ENCODE measurements at places on chromosomes 5 and 9.

- DNase-seq: no peak
These were observed 33.7 kb downstream of the PTGES start for GRCh38 chr9:129719135-129719534.

GRCh38 chr5:76104027-76104426 lies 20.8 kb downstream of the SV2C start:
- DNase-seq: no peak

GRCh38 chr5:95020345-95020744 lies 264.5 kb downstream of the MCTP1 start:
- no peak for DNase-seq

GRCh38 chr9:137441289-137441934 lies at the start of gene ENTPD8:
Gene ENTPD8 (minus strand): TSS chr9:137441357. CDS start chr9:137438285, 3,072 bp downstream.
- peak; percentile 76 for DNase-seq

DNA sequence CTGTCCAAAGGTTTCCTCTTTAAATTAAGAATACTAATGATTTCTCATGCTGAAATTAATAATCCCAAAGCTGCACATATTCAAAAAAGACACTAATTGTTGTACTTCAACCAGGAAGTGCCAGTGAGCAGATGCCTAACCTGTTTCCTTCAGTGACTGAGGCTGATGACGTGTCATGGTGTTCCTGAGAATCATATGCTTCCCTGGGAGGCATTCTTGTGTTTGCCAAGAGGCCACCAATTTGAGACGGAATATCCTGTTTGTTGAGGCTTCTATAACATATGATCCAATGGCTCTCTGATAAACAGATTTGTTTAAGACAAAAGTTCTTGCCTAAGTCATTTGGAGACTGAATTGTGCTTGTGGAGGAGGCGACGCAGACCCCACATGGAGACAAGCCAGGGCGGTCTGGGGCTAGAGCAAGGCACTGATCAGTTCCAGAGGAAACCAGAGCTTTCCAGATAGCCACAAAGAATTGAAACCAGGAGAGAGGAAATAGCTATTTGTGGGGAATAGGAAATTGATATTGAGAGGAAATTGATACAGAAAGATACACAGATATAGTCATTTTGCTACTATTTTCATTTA lies 66.4 kb upstream of the ZNF608 start:
- no peak for DNase-seq

- DNase-seq: no peak
These were observed 51.3 kb downstream of the ANXA1 start for GRCh38 chr9:73202980-73203379.

GRCh38 chr9:131984564-131984963 lies 95.1 kb downstream of the MED27 start:
- no peak for DNase-seq

DNA sequence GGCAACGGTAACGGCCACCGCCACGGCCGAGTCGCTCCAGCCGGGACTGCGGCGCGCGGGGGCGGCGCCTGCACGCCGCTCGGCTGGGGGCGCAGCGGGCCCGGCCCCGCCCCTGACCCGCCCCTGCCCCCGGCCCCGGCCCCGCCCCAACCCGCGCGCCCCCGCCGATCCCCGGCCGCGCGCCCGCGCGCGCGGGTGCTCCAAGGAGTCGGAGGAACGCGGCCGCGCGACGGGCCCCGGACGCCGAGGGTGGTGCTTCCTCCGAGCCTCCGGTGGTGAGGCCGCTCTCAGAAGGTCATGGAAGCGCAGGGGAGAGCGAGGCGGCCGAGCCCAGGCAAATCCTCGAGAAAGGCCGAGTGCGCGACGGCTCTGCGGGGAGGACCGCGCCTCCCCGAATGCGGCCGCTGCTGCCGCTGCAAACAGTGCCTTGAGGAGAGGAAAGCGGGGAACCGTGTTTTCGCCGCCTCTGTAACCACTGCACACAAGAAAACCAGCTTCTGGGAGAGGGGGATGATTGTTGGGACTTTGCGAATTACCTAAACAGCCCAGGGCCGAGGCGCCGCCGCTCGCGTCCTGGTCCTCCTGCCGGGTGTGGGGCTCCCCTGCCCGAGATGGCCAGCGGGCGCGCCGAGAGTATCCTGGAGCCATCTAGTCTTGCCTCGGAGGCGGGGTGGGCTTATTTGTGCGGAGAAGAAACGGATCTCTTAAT lies at the start of gene LIFR:
TSS of gene LIFR (minus strand) at position 48 of the 709 bp plus-strand sequence. CDS start 25,999 bp downstream, outside the sequence.
- peak; percentile 78 for DNase-seq

GRCh38 chr5:158970569-158971014 lies 129.1 kb downstream of the EBF1 start:
- no peak for DNase-seq

- DNase-seq: no peak
These were observed 33.8 kb downstream of the ZNF131 start for GRCh38 chr5:43154469-43154868.

DNA sequence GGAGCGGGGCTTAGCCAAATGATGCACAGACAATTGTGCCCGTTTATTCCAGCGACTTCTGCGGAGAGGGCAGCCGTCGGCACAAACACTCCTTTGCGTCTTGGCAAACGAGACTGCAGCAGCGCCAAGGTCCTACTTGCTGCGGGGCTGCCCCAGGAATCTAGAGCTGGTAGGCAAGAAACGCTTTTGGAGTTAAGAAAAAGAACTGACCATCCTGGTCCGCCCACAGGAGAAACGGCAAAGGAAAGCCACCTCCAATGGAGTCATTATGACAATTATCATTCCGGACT lies 2.3 kb downstream of the RXFP3 start:
- no peak for DNase-seq

- no peak for DNase-seq
These were observed 137.9 kb upstream of the GRHPR start for GRCh38 chr9:37284636-37285035.

- DNase-seq: no peak
These were observed 980 bp downstream of the COL5A1 start for GRCh38 chr9:134642385-134643181.

- DNase-seq: peak; percentile 43
These were observed 2.3 kb downstream of the WHRN start for GRCh38 chr9:114503009-114503408.

DNA sequence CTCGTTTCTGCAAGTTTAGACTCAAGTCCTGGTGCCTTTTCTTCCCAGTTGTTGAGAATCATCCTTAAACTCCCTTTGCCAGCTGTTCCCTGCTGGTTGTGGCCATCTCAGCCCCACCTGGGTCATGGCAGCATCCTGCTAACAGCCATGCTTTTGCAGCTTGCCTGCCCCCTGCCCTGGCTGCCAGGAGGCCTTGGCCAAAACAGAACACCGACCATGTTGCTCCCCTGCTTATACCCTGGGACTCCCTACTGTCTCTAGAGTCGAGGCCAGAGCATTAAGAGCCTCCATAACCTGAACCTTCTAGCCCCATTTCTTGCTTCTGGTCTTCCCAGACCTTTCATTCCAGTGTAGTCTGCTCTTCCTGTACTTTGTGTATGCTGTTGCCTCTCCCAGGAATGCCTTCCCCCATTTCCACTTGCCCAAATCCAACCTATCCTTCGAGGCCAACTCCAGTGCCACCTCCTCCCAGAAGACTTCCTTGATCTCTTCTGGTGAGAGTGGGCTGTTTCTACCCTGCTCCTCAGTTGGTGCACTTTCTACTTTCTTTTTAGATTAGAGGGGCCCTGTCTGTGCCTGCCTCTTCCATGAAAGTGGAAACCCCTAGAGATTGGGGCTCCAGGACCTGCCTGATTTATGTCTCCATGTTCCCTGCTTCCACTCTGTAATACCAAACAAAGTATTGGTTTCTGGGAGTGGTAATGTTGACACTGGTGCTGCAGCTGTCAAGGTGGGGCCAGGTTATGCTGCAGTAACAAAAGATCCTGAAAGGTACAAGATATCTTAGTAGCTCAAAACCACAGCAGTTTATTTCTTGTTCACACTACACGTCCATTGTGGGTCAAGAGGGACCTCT lies 88.2 kb downstream of the AMBP start:
- DNase-seq: no peak

DNA sequence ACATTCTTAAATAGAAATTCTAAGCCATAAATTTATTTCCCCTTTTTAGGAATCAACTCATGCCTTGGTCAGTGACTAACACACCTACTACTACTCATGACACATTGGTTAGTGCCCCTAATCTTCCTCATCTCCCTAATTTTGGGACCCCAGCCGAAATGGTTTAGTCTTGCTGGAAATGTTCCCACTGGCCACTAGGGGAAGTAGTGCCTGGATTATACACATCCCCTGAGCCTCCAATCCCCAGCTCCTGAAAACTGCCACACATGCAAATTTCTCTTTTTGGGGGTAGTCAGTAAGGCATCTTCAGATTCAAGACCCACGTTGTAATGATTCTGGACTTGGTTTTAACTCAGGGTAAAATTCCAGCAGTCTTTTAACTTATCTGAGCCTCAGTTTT lies 79.8 kb downstream of the HSD17B3 start:
- DNase-seq: no peak

DNA sequence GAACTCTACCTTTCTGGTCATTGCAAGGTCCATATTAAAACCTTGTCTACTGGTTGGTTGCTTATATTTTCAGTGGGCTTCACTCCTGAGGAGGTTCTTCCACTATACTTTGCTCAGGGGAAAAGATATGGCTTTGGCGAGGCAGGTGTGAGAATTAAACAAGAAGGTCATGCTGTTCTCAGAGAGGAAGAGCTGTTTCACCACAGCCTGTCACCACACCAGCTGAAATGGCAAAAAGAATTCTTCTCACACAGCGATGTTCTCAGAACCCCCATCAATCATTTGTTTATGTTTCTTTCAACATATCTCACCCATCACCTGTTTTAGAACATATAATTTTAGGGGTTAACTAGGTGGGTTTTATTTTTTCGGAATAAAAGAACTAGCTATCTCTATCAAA lies 38.6 kb downstream of the CAPSL start:
- no peak for DNase-seq

- DNase-seq: no peak
These were observed 455.2 kb downstream of the ISL1 start for GRCh38 chr5:51838459-51838858.

DNA sequence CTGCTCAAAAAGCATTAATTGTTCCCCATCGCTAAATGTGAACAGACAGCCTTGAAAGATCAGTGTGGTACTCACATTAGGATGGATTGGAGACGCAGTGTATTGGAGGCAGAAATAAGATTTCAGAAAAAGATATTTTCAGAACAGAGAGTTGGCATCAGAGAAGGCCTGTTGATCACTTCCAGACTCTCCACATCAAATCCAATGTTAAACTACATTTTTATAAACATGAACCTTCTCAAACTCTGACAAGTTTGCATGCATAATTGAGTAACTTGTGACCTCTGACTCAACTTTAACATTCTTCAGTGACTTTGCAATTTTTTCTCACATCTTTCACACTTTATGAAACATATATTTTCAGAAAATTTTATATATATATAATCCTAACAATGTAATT lies 919.6 kb upstream of the SEMA6A start:
- DNase-seq: no peak

DNA sequence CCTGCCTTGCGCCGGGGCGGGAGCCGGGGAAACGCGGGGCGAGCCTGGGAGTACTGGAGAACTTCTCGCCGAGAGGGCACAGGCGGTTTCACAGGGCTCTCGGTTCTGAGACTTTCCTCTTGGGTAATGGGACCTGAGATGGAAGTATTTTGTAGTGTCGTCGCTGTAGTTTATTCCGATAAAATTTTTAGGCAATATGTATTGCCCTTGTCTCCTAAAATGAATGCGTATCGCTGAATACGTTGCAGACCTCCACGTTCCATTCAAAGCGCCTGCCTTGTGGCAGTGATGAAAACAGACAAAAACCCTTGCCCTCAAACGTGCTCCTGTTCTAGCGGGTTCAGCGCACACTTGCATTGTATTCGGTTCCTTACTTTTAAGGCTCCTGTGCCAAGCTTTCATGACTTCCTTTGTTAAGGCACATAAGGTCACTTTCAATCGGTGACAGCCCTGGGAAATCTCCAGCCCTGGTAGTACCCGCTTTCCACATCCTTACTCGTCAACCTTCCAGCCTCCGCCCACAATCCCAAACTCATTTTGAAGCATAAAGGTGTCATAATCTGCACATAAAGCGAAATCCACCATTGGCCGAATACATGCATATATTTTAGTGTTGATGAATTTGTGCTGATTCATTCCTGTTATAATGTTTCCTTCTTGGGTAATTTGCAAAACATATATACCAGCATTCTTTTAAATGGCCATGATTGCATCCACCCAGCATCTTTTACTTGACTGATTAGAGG lies 694 bp downstream of the RMI1 start:
- peak; percentile 14 for DNase-seq

- no peak for DNase-seq
These were observed 1.3 kb upstream of the DMRT2 start for GRCh38 chr9:1048811-1049210.

DNA sequence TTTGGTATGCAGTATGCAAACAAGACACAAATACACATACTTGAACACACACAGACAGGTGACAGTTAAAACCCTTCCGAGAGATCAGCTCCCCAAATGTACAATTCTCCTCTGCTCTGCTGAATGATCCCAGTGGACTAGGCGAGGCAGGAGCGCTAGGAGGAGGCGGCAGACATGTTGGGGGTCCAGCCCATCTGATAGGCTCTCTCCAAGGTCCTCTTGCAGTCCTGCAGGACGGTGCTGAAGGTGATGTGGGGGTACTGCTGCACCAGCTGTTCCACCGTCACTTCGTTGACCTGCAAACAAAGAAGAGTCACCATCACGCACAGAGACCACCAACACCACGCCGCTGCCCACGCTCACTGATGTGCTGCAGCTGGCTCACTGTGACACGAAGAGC lies 190.8 kb upstream of the EFNA5 start:
- DNase-seq: no peak

DNA sequence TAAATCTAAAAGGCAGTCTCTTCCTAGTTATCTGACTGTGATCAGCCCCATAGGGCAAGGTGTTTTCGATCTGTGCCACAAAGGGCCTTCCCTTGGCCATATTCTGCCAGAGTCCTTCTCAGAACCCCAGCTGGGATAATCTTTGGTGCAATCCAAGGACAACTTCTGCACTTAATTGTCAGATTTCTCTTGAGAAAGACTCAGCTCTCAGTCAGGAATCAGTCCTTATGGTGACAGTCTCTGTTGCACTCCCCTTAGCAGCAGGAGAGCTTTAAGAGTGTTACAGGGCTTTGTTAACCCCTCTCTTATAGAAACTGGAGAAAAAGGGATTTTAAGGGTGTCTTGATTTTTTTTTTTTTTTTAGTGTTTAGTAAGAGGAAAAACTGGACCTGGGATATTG lies 15.4 kb upstream of the RFX3 start:
- DNase-seq: no peak

DNA sequence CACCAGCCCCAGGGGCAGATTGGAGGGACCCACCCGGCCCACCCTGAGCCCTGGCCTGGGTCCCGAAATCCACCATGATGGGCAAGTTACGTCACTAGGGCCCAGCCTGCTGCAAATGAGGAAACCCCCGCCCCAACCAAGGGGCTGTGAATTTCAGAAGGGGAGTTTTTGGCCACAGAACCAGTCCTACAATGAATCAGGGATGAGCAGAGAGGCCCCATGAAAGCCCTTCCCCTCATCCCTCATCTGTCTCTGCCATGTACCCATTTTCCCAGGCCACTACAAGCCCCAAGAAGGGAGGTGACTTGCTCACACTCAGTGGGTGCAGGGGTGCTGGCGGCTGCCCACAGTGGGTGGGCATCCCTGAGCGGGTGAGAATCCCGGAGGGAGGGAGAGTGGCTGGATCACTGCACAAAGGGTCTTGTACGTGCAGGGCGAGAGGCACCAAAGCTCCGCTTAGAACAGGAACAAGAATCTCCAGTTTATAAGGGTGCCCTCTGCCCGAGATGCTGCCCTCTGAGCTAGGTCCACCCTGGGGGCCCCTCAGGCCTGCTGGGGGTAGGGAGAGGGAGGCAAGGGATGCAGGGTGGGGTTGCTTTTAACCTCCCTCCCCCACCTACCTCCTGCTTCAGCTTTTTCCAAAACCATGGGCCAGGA lies 10.4 kb upstream of the TCF7 start:
- DNase-seq: no peak

GRCh38 chr5:164747371-164747770 lies 1242.0 kb downstream of the MAT2B start:
- DNase-seq: no peak
